ENCODE measurements at places on chromosomes 4 and X.
A peak's percentile ranks its signal among the peaks of the same experiment; 100 is the strongest.

- DNase-seq: no peak
Observed at GRCh38 chr4:1279253-1279652, 10.4 kb upstream of the MAEA start.

- DNase-seq: no peak
Observed at GRCh38 chrX:47498411-47498810, 15.4 kb upstream of the ZNF41 start.

- DNase-seq: no peak
Observed at GRCh38 chr4:81142744-81143143, 72.3 kb downstream of the PRKG2 start.

- no peak for DNase-seq
Observed at GRCh38 chr4:128475597-128475996, 188.0 kb upstream of the PGRMC2 start.

GRCh38 chrX:64642482-64642881, 247.2 kb upstream of the MTMR8 start:
- no peak for DNase-seq

- no peak for DNase-seq
Observed at GRCh38 chrX:53227224-53227765, 2.3 kb upstream of the KDM5C start.

GRCh38 chrX:134712272-134712671, 54.0 kb upstream of the PLAC1 start:
- no peak for DNase-seq

DNA sequence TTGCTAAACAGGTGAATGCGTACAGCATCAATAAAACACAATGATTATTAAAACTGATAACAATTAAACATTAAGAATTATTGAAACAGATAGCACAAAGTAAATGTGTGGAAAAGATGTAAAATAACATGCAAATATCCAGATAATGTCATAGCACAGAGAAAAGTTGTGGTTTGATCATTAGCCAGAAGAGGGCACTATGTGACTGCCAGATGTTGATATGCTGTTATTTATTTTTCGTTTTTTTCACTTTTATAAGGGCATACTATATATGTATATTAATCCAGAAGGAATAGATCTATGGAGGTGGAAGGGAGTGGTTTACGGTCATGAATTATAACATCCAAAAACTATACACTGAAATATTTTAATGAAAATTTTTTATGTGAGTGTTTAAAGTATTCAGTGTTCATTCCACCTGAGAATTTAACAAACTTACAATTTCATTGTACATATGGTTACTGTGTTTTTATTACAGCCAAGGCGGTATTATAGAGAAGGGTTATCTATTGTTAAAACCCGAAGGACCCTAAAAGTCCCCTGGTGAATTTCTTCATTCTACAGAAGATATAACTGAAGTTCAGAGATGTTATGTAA, 211.9 kb upstream of the UGT8 start:
- peak; percentile 38 for DNase-seq

- DNase-seq: peak; percentile 63
Observed at GRCh38 chr4:159455675-159456237, 352.9 kb downstream of the RAPGEF2 start.

- no peak for DNase-seq
Observed at GRCh38 chr4:2045518-2045951, 13.6 kb upstream of the NAT8L start.

- no peak for DNase-seq
Observed at GRCh38 chr4:153764601-153765368, 5.0 kb upstream of the RNF175 start.

GRCh38 chr4:71540749-71541269, 202.0 kb downstream of the SLC4A4 start:
- DNase-seq: no peak

- peak; percentile 65 for DNase-seq
Observed at GRCh38 chrX:155745792-155746191, 133.0 kb upstream of the TMLHE start.

GRCh38 chrX:1242891-1243402, 25.7 kb upstream of the CSF2RA start:
- no peak for DNase-seq

DNA sequence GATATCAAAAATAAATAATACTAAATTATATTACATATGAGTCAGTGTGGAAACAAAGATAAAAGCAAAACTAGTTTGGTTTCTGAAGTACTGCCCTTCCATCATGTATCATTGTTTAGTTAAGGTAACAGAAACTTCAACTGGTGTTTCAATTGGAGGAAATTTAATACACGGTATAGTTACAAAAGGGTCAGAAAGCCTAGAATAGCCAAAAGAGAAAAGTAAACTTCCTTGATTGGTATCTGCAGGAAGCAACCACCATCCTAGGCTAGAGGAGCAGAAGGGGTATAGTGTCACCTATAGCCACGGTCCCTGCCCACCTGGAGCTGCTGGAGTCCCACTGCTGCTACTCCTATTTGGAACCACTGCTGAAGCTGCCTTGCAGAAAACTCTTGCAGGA, 185.6 kb downstream of the SLC7A11 start:
- no peak for DNase-seq

Measured in HAP-1 (cell line).